ENCODE measurements at places on chromosomes 7 and 10.

GRCh38 chr7:112001091-112001826 is 204.9 kb downstream of the DOCK4 start:
- DNase-seq, result no peak

GRCh38 chr10:79243181-79244067 is 103.8 kb upstream of the PPIF start:
- DNase-seq, result no peak

GRCh38 chr7:31020652-31021051 is 31.5 kb upstream of the ADCYAP1R1 start:
- no peak for DNase-seq

- no peak for DNase-seq
Measured at GRCh38 chr10:132007681-132008080, 26.0 kb upstream of the BNIP3 start.

DNA sequence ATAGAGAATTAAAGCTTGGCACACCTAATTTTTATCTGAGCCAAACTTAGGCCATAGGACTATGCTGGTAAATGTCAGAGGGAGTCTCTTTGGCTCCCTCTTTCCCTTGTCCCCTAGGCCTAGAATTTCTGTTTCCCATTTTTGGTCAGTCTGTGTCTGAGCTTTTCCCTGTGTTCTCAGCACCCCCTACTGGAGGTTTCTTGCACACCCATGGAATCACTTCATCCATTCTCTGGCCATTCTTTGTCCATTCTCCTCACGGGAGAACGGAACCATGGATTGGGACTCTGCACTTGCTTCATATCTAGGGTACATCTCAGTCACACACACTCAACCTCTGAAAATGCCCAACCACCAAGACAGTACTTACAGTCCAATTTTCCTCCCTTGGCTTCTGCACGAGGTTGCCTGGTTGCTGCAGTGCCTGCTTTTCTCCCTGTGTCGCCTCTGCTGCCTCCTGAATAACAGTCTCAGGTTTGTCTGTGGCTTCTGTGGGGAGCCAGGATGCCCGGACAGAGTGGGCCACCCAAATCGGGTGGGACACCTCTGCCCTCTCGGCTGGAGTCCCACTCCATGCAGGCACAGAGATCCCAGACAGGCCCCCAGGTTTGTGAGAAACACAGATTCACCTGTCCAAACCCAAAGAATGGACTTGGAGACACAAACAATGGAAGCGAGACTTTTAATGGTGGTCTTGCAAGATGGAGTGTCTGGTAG is 35.1 kb upstream of the DNAH11 start:
- DNase-seq, result no peak

GRCh38 chr7:20172736-20173334 is 44.3 kb downstream of the MACC1 start:
- no peak for DNase-seq

DNA sequence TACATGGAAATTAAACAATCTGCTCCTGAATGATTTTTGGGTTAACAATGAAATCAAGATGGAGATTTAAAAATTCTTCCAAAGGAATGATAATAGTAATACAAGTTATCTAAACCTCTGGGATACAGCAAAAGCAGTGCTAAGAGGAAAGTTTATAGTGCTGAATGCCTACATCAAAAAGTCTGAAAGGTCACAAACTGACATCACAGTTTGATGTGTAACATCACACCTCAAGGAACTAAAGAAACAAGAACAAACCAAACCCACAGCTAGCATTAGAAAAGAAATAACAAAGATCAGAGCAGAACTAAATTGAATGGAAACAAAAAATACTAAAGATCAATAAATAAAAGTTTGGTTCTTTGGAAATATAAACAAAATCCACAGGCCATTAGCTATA is 17.4 kb downstream of the ZFAND4 start:
- no peak for DNase-seq

DNA sequence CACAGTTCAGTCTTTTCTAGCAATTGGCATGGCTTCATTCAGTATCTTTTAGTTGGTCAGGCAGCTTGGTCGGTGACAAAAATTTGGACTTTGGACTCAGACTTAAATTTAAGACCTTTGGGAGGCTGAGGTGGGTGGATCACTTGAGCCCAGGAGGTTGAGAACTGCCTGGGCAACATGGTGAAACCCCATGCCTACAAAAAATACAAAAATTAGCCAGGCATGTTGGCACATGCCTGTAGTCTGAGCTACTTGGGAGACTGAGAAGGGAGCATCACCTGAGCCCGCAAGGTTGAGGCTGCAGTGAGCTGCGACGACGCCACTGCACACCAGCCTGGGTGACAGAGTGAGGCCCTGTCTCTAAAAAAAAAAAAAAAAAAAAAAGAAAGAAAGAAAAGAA is 19.5 kb upstream of the ITPRID1 start:
- DNase-seq, result no peak

DNA sequence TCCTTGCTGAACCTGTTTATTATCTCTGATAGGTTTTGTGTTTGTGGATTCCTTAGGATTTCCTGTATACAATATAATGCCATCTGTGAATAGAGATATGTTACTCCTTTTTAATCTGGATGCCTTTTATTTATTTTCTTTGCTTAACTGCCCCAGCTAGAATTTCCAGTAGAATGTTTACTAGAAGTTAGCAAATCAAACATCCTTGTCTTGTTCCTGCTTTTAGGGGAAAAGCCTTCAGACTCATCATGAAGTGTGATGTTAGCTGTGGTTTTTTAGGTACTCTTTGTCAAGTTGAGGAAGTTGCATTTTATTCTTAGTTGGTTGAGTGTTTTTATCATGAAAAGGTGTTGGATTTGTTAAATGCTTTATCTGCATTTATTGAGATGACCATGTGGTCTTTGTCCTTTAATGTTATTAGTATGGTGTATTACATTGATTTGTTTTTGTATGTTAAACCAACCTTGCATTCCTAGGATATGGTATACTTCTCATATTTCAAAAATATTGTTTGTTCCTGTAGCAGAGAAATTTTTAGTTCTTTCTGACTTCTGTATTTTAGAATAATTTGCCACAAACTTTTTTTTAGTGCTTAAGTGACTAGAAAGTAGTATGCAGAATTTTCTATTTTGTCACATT is 24.3 kb downstream of the PPP2R2D start:
- DNase-seq, result no peak

- DNase-seq, result no peak
Measured at GRCh38 chr7:154409703-154410311, 357.6 kb downstream of the DPP6 start.

- DNase-seq, result no peak
Measured at GRCh38 chr7:50695026-50695425, 87.7 kb downstream of the GRB10 start.

- no peak for DNase-seq
Measured at GRCh38 chr7:105267244-105267643, 121.5 kb downstream of the SRPK2 start.

- no peak for DNase-seq
Measured at GRCh38 chr7:3914051-3914775, 613.2 kb downstream of the SDK1 start.

GRCh38 chr10:133475425-133475734 is 21.6 kb downstream of the SCART1 start:
- DNase-seq, result no peak

GRCh38 chr7:99293167-99293566 is 20.5 kb downstream of the MYH16 start:
- DNase-seq, result no peak

DNA sequence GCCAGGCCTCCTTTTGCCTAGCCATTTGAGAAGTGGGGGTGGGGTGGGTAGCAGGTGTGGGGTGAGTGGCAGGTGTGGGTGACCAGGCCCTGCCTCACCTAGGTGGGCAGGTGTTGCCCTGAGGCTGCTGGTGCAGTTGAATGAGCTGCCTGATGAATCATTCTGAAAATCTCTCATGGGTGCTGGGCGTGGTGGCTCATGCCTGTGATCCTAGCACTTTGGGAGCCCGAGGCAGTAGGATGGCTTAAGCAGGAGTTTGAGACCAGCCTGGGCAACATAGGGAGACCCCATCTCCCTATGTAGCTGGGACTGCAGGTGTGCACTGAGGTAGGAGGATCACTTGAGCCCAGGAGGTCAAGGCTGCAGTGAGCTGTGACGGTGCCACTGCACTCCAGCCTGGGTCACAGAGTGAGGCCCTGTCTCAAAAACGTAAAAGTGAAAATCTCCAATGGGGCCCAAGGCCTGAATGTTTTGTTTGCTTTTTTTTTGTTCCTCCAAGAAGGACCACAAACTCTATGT is 17.7 kb downstream of the TSPAN14 start:
- DNase-seq, result no peak

DNA sequence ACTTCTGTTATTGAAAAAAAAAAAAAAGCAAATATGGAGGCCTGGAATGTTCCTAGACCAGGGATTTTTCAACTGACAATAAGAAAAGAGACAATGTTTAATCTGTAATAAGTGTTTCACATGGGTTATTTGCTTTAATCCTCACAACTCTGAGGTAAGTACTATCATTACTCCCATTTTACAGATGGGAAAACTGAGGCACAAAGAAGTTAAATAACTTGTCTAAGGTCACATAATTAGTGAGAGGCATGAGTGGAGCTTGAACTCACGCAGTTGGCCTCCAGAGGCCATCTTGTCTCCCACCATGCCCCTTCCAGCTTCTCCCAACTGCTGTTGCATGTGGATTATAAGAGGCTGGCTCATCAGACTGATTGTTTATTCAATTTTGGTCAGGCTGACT is 36.6 kb upstream of the CREB5 start:
- DNase-seq, result no peak

- DNase-seq, result no peak
Measured at GRCh38 chr7:105920766-105921165, 42.3 kb upstream of the CDHR3 start.

DNA sequence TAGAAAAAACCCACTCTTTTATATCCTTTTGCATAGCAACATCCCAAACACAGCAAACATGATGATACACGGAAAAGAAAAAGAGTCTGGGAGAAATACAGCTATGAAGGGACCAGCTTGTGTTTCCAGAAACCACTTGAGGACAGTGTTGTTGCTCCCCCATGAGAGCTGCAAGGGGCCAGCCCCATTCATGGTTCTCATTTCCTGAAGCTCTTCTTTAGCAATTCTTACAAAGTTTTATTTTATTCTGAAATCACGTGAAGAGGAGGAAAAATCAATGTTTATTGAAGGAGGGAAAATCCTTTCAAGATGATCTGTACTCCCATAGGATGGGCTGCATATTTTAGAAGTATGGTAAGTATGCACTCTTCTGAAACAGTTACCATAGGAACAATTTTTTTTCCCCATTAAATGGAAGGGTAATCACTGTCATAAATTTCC is 17.5 kb upstream of the PRTFDC1 start:
- DNase-seq, result no peak

GRCh38 chr10:50335397-50335796 is 84.1 kb upstream of the ASAH2 start:
- no peak for DNase-seq

- DNase-seq, result no peak
Measured at GRCh38 chr7:6252748-6253147, 19.7 kb downstream of the CYTH3 start.

DNA sequence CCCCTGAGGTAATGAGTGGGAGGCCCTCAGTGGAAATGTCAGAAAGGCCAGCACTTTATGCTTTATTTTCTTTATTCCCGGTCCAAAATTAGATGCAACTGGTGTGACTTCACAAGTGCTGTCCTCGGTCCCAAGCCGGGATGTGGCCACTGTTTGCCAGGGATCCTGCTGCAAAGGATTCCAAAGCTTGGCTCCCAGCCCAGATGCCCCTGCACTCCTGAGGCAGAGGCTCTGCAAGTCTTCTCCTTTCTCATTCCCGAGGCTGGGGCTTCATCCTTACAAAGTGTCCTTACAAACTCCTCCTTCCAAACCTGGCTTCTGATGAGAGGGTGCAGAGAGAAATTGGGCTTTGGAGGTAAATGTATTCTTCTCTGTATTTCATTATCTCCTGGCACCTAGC is 544.3 kb upstream of the DPP6 start:
- DNase-seq, result no peak

- no peak for DNase-seq
Measured at GRCh38 chr7:1967512-1968396, 265.0 kb downstream of the MAD1L1 start.

DNA sequence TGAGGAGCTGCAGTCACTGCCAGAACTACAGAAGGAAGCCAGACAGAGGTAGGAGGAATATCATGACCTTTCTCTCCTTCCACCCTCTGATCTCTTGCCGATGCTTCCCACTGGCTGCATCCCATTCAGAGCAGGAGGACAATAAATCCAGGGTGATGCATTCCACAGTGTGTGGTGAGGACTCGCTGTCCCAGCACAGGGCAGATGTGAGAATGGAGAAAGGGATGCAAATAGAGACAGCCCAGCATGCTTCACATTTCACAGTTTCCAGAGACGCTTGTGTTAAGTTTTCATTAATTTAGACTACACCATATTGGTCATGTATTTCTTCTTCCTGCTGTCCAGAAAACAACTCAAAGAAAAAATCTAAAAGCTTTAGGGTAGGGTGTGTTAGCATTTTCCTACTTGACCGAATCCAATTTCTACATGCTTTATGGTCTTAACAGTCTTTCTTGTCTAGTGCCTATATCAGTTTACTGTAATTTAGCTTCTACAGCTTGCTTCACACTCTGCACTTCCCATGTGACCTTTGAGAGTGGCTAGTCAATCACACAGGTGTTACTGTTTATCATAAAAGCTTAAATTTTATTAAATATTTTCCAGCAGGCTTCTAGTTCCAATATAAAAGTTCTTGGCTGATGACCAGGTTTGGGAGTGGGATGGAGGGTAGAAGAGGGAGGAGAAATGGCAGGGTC is 155.6 kb downstream of the RAPGEF5 start:
- DNase-seq, result no peak

- no peak for DNase-seq
Measured at GRCh38 chr7:26508917-26509316, 217.3 kb downstream of the SNX10 start.

GRCh38 chr7:2635810-2636701 is 4.3 kb downstream of the TTYH3 start:
- DNase-seq, result no peak

All from activated CD8-positive, alpha-beta memory T cell treated with anti-CD3 and anti-CD28 coated beads for 1 hour (primary cell).